ENCODE measurements at places on chromosomes 2 and 18.

DNA sequence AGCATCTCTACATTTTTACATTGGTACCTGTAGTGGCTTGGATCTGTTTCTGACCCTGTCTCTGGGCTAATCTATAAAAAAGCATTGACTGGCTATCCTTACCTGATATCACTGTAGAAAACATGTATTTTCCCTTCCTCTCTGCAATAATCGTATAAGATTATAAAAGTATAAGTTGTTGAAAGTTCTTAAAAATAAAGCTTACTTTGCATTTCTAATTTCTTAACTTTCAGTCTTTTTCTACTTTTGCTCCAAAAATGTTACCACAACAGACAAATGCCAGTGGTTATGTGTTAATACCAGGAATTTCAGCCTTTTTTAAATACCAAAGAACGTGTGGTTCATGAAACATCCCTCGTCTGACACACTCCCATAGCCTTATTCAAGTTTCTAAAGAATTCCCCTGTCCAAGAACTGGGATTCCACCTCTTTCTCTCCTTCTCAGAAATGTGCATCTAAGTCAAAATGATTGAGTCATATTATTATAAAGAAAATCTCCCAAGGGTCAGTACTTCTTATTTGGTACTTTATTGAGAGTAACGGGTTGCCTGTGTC is 28.5 kb upstream of the ACKR3 start:
- DNase-seq, result no peak

DNA sequence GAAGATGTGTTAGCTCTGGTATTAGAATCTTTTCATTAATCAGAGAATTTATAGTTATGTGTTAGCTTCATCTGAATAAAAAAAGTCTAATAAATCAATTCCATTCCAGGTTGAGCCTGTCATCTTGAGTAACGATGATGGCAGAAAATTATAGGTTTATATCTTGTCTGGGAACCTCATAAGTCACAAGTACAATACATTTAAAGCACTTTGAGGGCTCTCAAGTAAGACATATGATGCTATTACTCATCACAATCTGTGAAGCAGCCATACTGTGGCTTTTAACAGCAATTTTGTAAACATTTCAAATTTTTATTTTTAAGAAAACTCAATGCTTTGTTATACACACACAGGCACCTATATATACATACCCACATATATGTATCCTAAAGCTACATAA is 484.1 kb upstream of the VRK2 start:
- DNase-seq, result peak; percentile 43

GRCh38 chr2:203918264-203918663 is 18.3 kb upstream of the ICOS start:
- no peak for DNase-seq

GRCh38 chr2:55550368-55551102 is 31.0 kb downstream of the CFAP36 start:
- DNase-seq, result peak; percentile 28

GRCh38 chr2:183950673-183951072 is 647.7 kb upstream of the ZNF804A start:
- DNase-seq, result peak; percentile 77

- DNase-seq, result no peak
Observed at GRCh38 chr18:41482501-41482900, 472.5 kb upstream of the PIK3C3 start.

- DNase-seq, result no peak
Observed at GRCh38 chr2:64831977-64832328, 157.2 kb upstream of the SLC1A4 start.

DNA sequence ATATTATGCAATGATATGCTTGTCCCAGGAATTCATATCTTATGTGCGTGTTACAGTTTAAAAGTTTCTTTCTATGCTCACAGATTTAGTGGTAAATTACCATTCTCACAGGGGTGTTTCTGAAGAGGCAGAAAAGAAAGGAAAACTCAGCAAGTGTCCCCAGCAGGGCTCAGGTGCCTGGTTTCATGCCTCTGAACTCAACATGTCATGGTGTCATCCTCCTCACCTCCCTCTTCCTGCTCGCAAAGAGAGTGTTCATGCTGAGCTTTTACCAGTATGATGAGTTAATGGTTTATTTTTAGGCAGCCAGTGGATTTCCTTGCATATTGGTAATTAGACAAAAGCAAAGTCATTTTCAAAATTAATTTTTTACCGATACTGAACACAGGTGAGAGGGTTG is 492.9 kb upstream of the ZEB2 start:
- DNase-seq, result peak; percentile 2

GRCh38 chr2:238079874-238080327 is 19.1 kb downstream of the SCLY start:
- no peak for DNase-seq

DNA sequence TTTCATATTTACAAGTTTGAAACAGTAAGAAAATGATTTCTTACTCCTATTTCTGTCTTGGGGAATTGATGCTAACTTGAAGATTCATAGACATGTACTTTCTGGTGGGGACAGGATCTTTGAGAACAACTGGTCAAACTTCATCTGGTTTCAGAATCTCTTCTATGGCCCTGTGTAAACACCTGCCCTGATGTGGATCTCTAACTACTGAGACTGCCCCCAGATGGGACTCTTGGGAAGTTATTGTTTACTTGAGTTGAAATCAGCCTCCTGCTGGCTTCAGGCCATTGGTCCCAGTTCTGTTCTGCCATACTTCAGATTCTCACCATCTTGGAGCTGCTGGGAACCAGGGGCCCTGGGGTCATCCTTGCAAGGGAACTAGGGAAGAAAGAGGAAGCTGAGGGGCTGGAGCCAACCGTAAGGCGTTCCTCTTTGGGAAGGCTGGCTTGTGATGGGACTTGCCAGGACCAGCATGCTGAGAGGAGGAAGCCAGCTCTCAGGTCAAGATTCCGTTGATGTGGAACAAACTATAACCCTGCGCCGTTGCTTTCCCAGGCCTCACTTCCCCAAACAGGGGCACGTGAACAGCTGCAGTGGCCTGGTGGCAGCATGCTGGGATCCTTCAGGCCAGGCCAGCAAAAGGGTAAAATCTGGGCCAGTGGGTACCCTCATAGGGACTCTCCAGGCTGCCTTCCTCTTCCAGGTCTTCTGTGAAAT is 135.5 kb upstream of the CXCR4 start:
- DNase-seq, result no peak

DNA sequence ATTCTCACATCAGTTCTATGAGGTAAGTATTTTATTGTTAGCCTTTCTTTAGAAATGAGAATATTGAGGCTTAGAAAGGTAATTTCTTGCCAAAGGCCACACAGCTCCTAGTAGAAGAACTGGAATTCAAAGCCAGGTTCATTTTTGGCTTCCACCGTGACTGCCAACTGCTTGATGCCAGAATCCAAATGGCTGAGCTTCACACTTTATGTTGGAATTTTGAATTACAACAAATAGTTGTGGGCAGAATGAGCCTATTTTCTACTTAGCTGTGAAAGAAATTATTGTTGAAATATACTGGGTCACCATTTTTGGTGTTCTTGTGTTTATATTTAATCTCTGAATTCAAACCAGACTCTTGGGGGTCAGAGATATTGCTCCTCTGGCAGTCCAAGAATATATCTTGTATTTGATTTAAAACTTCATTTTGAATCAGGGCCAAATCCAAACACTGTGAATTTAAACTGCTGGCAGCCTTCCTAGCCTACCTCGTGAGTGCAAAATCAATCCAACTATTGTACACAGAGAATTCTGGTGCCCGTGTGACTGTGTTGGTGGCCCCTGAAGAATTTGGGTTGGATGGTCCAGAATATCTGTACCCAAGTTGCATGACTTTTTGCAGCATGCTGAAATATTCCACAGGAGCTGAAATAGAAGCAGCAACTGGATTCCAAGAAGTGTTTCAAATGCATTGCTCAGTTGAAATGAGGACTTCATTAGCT is 35.6 kb upstream of the LPIN1 start:
- no peak for DNase-seq

- no peak for DNase-seq
Observed at GRCh38 chr2:176138923-176139660, 9.6 kb downstream of the HOXD8 start.

DNA sequence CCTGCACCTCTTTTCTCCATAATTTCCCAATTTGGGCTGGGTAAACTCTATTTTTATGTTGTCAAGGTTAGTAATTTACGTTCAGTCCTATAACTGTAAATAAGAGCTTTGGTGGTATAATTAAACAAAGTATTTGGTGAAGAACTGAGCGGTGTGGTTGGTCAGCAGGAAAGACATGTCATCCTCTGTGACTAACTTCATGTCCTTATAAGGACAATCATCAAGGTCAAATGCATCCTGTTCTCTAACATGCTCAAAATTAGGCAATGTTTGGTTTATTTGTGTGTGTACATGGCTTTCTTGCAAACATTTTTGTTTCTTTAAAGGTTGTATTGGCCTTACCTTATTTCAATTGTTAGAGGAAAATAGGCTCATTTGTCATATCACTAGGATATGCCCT is 121.5 kb upstream of the NABP1 start:
- DNase-seq, result no peak

GRCh38 chr2:201765799-201766198 is 14.9 kb downstream of the ALS2 start:
- DNase-seq, result no peak

DNA sequence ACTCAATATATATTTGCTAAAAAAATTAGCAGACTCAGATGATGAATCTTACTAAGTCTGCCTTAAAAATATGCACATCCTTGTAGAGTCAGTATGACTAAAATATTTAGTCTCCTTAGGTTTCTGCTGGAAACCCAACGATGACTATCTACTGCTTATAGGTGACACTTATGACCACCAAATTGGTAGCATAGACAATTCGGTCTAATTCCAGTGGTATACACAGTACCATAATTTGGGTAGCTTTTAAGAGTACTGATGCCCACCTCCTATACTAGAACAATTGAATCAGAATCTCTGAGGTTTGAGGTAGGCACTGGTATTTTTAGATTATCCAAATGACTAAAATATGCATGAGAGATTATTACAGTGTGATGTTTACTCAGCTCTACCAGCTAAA is 740.8 kb upstream of the ZEB2 start:
- DNase-seq, result no peak

DNA sequence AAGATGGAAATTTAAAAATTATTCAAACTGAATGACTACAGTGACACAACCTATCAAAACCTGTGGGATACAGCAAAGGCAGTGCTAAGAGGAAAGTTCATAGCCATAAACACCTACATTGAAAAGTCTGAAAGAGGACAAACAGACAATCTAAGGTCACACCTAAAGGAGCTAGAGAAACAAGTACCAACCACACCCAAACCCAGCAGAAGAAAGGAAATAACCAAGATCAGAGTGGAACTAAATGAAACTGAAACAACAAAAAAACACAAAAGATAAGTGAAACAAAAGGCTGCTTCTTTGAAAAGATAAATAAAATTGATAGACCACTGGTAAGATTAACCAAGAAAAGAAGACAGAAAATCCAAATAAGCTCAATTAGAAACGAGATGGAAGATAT is 247.2 kb upstream of the ZNF804A start:
- no peak for DNase-seq

- no peak for DNase-seq
Observed at GRCh38 chr2:103496850-103497249, 735.0 kb downstream of the TMEM182 start.

All from NCI-H2081 (cell line).